ENCODE measurements at places on chromosomes 11 and 22. TPM values are rescaled to one million over a fixed set of nuclear protein-coding genes. Genes with fewer than 3 reads are reported as not detected.

YPEL4 gene
- 0.13 TPM for total RNA-seq

BARX2 gene
- total RNA-seq, result not detected

CLDN5 gene
- 1.6 TPM for total RNA-seq

IL17RA gene
- total RNA-seq, result 9.9 TPM

TH gene
- not detected for total RNA-seq

OR51E2 gene
- total RNA-seq, result not detected

TRIM64C gene
- not detected for total RNA-seq

TSKU gene
- 22.8 TPM for total RNA-seq

DDIAS gene
- total RNA-seq, result 24.0 TPM

KCTD17 gene
- 35.8 TPM for total RNA-seq

CNGA4 gene
- total RNA-seq, result not detected

PKNOX2 gene
- total RNA-seq, result 2.0 TPM

TESMIN gene
- 61.1 TPM for total RNA-seq

MDK gene
- 309 TPM for total RNA-seq

NLRX1 gene
- 12.9 TPM for total RNA-seq

C11orf87 gene
- total RNA-seq, result 0.29 TPM

CECR2 gene
- 123 TPM for total RNA-seq

CCDC157 gene
- 4.1 TPM for total RNA-seq

WNT11 gene
- not detected for total RNA-seq

SMIM35 gene
- not detected for total RNA-seq

MS4A12 gene
- not detected for total RNA-seq

CD6 gene
- total RNA-seq, result 0.19 TPM

MYEOV gene
- 0.86 TPM for total RNA-seq

RAB36 gene
- 1.0 TPM for total RNA-seq

OR6T1 gene
- not detected for total RNA-seq

CD82 gene
- total RNA-seq, result 7.9 TPM

ESAM gene
- not detected for total RNA-seq

MOV10L1 gene
- not detected for total RNA-seq

PIK3C2A gene
- total RNA-seq, result 117 TPM

MAP6 gene
- total RNA-seq, result 0.94 TPM

LINC01488 gene
- total RNA-seq, result not detected

OR4B1 gene
- not detected for total RNA-seq

OR6A2 gene
- 0.10 TPM for total RNA-seq

MICAL2 gene
- 4.2 TPM for total RNA-seq

Measured in H1 (cell line).